CD8-positive, alpha-beta memory T cell (primary cell): ENCODE measurements at places on chromosomes 7 and 10.

- no peak for DNase-seq
Measured at GRCh38 chr7:1645071-1645409, 25.0 kb upstream of the ELFN1 start.

DNA sequence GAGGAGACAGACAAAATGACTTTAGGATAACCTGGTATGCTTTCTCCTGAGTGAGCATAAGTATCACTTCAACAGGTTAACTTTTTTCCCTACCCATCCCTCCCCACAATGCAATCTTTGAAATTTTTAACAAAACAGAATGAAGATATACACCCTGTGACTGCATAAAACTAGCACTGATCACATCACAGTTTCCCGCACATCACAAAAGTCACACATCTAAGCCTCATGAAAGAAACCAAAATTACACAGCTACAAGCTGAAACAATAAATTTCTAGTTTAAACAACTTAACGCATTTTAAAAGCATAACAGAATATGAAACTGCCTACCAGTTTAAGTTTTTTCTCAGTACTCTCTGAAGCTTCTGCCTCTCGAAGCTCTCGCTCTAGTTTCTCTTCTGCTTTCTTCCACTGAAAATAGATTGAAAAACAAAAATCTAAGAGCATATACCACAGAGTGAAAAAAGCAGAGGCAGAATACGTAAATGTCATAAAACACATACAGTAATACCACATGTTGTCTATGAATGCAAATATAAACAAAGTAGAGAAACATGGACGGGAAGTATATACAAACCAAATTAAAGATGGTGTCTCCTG is 18.1 kb downstream of the NOC3L start:
- no peak for DNase-seq

GRCh38 chr10:3774814-3775695 is 10.0 kb downstream of the KLF6 start:
- peak; percentile 62 for DNase-seq

DNA sequence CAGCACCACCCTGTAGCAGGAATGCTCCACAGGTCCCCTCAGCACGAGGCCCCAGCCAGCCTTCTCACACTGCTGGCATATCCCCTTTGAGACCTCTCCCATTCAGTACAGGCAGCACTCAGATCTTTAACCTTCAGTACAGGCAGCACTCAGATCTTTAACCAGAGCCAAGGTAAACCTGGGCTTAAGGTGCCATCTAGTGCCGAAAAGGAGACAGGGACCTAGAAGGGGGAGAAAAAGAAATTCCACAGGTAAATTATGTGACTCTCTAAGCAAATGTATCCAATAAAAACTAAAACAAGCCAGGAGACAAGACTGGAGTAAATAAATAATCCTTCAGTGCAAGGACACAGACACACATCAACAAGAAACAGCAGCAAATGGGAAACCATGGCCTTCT is 358.6 kb downstream of the PTPRN2 start:
- DNase-seq: no peak

DNA sequence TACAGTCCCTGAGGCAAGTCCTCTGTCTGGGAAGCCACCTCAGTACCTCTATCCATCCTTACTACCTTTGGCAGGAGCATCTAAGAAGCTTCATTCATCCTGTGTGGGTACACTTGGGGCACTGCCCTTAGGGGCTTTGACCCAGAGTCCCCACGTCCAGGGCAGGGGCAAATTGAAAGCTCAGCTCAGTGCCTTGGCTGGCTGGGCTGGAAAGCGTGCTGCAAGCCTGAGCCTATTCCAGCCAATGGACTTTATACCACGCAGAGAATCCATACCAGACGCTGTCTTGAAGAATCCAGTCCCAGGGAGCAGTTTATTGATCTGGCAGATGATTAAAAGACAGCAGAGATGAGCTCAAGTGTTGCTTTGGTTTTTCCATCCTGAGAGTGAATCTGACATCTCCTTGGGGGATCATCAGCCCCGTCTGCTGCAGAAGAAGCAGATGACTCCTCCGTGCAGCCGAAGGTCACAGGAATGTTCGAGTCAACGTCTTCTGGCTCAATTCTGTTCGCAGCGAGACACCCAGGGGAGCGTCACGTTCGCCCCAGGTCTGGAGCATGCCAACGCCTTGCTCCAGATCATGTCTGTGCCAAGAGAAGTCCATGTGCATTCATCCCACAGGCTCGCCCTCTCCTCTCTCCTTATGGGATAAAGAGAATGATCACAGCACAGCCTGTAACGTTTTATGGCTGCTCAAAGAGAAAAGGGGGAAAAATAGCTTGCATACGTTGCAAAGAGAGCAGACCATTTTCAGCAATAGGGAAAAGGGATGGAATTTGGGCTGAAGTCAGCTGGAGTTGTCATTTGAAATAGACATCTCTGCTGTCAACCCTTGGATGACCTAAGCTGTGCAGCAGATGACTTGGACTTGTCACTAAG is 35.8 kb upstream of the LYZL1 start:
- no peak for DNase-seq

DNA sequence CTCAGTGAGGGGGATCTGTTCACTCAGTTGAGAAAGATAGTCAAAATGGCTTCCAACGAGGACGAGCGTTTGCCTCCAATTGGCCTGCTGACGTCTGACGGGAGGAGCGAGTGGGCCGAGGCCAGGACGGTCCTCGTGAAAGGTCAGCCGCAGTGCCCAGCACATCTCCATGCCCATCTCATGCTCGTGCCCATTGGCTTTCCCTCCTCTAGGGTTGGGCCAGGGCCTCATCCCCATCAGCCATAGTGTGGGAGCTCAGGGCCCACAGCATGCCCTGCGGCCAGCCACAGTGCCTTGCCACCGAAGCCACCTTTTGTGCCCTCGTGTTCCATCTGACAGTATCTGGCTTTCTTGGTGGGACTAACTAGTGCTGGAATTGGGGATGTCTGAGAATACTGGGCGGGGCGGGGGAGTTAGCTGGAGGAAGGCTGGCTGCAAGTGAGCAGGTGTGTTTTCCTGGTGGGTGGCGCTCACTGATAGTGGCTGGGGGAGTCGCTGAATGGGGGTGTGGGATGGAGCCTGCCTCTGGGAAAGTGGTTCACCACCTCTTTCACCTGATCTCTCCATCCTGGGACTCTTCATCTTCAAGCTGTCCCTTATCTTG is 13.9 kb downstream of the CHAT start:
- DNase-seq: no peak

DNA sequence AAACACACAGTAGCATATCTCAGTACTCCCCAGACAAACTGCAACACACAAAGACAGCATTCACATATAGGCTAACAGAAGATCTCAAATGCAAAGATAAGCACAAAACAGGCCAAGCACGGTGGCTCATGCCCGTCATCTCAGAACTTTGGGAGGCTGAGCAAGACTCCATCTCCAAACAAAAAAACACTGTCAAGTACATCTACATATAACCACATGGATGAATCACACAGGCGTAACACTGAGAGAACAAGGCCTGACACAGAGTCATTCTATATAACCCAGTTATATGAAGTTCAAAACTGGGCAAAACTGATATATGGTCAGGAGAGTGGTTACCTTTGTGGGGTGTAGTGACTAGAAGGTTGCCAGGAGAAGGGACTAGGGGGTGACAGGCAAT is 506.4 kb downstream of the KCNMA1 start:
- DNase-seq: no peak

DNA sequence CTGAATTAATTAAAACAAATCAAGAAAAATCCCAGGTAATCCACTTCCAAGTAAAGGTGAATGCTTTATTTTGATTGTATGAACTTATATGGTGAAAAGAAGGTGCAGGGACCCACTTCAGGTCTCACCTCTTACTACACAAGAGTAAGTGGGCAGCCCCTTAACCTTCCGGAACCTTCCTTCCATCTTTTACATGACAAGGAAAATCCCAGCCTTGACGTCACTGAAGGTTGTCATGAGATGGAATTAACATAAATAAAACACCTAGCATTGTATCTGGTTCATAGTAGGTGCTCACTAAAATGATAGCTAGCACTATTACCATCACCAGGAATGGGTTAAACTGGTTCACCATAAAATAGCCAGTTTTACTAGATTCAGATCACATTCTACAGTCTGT is 119.5 kb downstream of the ICA1 start:
- no peak for DNase-seq

GRCh38 chr10:110632591-110633215 is 11.4 kb upstream of the RBM20 start:
- DNase-seq: no peak

- no peak for DNase-seq
Measured at GRCh38 chr10:99235658-99236626, at the start of gene HPSE2. Gene HPSE2 (minus strand): TSS chr10:99235852.

GRCh38 chr10:74863551-74863950 is 37.2 kb downstream of the KAT6B start:
- no peak for DNase-seq

DNA sequence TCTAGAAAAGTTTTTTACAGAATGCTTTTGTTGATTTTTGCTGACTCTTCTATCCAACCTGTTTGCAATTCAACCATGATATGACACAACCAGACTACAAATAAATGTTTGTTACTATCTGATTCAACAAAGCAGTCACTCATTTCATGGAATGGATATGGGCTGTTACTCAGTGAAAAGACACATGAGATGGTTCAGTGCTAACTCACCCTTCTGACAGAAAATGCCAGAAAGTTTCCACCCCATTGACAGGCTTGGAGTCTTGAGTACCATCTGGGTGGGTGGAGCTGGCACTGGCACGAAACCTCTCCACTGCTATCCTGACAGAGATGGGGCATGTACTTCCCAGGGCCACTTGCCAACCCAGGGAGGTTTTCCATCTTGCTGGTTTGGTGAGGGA is 39.5 kb downstream of the RBM28 start:
- no peak for DNase-seq

DNA sequence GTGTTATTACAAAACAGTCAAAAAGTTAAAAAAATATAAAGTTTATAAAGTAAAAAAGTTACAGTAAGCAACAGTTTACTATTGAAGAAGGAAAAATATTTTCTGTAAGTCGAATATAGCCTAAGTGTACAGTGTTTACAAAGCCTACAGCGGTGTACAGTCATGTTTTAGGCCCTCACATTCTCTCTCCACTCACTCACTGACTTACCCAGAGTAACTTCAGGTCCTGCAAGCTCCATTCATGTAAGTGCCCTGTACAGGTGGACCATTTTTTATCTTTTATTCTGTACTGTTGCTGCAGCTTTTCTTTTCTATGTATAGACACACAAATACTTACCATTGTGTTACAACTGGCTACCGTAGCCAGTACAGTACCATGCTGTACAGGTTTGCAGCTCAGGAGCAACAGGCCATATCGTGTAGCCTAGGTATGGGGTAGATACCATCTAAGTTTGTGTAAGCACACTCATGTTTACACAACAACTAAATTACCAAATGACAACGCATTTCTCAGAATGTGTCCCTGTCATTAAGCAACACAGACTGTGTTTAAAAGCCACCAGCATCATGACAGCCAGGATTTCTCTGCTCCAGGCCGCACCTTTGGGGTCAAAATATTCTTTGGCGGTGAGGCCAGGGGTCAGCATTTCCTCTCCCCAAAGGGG is 67.2 kb downstream of the DLG5 start:
- DNase-seq: no peak

DNA sequence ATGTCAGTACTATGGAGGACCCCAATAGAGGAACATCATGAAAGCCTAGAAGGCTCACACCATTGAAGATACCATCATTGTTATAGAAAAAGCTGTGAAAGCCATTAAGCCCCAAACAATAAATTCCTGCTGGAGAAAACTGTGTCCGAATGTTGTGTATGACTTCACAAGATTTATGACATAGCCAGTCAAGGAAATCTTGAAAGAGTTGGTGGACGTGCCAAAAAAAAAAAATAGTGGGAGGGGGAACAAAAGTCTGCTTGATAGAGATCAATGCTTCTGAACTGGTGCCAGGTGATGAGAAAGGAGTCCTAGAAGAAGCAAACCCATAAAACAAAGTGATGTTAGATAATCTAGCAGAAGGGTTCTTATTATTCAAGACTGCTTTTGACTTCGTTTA is 41.2 kb downstream of the RALA start:
- DNase-seq: no peak

- DNase-seq: no peak
Measured at GRCh38 chr7:40676221-40676620, 541.4 kb downstream of the SUGCT start.

DNA sequence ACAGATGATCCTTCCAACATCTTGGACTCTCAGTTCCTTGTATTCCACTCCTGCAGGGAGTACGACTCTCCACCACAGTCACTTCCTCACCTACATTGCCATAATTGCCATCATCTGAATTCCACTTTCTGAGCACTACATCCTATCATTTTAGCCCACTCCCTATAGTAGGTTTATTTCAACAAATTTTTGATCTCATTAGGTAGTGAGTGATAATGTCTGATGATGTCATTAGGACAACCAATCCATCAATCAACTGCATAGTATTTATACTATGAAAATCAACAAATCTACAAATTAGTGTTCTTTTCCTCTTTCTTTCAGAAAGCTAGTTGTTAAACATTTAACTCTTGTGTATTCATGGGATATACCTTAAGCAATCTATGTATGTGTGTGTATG is 13.7 kb upstream of the TRA2A start:
- DNase-seq: no peak

GRCh38 chr7:150848561-150849115 is 3.7 kb upstream of the AOC1 start:
- no peak for DNase-seq

GRCh38 chr10:72794260-72794659 is 99.3 kb upstream of the OIT3 start:
- DNase-seq: no peak

DNA sequence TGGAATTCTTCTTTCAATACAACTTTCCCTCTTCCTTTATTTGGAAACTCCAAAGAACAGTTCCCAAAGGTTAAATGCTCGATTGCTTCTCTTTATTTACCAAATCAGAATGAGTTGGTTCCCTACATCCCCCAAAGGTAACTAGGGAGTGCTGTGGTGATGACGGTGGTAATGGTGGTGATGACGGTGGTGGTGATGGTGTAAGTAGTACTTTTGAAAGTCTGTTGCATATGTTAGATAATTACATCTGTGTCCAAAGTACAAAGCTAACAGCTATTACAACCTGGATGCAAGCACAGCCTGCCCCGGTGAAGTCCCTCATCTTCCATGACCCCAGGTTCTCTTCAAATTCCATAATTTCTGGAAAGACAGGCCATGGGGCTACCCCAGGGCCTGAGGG is 115.1 kb downstream of the TNS3 start:
- DNase-seq: no peak
